ENCODE measurements at places on chromosomes 11 and 22.

GRCh38 chr11:86214710-86215109 lies 29.8 kb upstream of the EED start:
- DNase-seq, result peak; percentile 89

GRCh38 chr11:110631551-110631950 lies 80.7 kb downstream of the ARHGAP20 start:
- no peak for DNase-seq

GRCh38 chr11:57460022-57460757 lies at the start of gene RTN4RL2:
Gene RTN4RL2, plus strand, starts transcription at chr11:57460528. Its CDS starts 338 bp downstream, at chr11:57460866.
- peak; percentile 71 for DNase-seq

GRCh38 chr11:125192183-125192582 lies 27.6 kb downstream of the PKNOX2 start:
- no peak for DNase-seq

- no peak for DNase-seq
Observed at GRCh38 chr11:130636722-130637464, 188.4 kb downstream of the ADAMTS15 start.

DNA sequence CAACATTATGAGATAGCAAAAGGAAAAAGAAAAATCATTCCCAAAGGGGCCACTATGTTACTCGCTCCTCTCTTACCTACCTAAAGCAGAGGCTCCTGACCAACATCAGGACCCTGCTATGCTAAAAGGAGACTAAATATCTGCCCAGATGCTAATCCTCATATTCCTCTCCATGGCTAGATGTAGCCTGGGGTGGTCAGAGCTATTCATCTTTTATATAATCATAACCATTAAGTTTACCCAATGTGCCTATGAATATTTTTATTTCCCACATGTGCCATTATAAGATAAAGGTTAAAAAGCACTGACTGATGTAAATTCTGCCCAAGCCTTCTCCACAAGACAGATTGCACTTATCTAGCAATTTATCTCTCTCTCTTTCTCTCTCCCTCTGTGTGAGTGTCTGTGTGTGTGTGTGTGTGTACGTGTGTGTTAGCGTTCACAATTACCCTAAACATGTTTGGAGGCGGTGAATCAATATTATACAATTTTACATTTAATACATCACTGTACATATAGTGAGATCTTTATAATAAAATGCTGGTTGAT lies 41.2 kb upstream of the ANO5 start:
- DNase-seq, result no peak

- no peak for DNase-seq
Observed at GRCh38 chr11:67167719-67168118, 48.7 kb downstream of the KDM2A start.

DNA sequence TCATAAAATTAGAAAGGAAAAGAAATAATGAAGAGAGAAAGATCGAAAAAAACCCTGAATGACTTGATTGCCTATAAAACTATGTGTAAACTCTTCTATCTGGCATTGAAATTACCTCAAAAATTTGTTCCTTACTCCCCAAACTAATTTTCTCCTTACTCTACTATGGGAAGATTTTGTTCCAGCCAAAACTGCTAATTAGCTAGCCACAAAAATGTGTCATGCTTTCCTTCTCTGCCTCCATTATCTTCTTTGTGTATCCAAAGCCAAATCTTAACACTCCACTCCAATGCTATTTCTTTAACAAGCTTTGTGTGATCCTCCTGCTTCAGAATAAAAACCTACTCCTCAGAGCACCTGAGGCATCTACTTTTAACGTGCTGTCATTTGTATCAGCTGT lies 831.2 kb downstream of the METTL15 start:
- DNase-seq, result no peak
